ENCODE measurements at places on chromosomes 3 and 15.

DNA sequence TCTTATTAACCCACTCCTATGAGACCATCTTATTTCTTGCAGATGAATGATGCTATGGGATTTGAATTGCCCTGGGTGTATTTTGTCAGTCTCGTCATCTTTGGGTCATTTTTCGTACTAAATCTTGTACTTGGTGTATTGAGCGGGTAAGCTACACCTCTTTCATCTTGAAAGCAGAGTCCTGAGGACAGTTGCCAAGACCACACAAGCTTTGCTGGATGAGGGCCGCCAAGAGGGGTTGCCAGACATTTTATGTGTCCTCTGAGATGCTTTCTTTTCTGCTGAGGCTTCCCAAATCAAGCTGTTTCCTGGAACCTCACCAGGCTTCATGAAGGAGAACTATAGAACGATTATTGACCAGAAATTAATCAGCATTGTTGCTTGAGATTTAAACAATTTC, 173.2 kb downstream of the CHDH start:
- DNase-seq = no peak

DNA sequence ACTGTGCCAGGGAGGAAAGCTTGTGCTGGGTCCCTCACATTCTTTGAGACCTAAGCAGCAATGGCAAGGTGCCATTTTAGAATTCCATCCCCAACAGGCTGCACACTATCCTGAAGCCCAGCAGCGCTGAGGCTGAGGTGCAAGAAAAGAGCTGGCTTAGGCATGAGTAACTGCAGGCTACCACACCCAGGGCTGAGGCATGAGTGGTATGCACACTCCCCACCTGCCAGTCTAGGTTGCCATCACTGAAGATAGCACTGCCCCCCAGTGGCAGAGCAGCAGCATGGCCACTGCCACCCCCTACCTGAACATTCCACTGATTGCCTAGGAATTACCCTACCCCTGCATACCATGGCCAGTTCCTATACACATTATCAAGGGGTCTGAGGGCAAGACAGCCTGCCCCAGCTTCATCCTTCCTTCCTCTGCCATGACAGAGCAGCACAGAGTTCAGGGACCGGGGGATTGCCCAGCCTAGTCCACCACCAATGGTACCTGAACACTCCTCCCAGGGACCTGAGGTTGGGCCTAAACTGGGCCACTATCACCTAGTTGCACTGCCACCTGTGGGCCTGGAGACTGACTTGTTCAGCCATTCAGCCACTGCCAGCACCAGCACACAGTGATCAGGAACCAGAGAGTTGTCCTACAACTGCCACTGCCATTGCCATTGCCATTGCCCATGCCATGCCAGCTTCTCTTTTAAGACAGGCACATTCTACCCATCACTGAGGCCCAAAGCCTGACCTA, 129.8 kb downstream of the SATB1 start:
- DNase-seq = peak; percentile 86

- DNase-seq = no peak
These were observed 2.1 kb upstream of the GABRA5 start for GRCh38 chr15:26864664-26865191.

GRCh38 chr3:130470126-130470525, 46.9 kb upstream of the COL6A6 start:
- no peak for DNase-seq

DNA sequence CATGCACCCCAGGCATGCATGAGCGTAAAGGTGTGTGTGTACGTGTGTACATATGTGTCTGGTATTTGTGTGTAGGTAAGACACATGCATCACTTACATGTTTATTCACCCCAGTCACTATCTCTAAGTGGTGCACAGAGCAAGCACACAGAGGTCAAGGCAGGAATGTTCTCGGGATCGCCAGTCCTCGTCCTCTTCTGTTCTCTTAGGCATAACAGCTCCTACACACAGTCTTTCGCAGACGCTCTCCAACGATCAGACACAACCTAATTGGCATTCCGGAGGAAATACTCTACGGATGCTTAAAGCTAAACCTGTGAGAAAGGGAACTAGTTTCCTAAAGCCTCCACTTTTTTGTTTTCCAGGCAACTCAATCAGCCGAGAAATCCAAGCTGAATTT, 95.9 kb downstream of the ADAMTS17 start:
- DNase-seq = no peak

GRCh38 chr3:171088964-171089754, 62.6 kb upstream of the SLC2A2 start:
- DNase-seq = peak; percentile 77

GRCh38 chr15:85831415-85832113, 36.8 kb upstream of the KLHL25 start:
- DNase-seq = no peak

DNA sequence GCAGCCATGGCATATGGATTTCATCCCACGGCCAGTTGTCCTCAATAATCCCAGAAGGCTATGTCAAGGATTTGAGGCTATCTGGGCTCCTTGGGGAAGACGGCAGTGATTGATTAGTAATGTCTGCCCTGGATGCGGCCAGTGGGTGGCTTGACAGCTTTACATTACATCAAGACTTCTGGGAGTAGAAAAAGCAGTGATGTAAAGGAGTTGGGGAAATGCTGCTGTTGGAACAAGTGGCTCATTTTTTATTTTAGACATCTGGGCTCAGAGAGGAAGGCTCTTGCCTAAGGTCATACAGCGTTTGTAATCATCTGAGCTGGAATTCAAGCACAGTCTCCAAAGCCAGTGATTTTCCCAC, 94.1 kb downstream of the FLNB start:
- no peak for DNase-seq

GRCh38 chr3:134860141-134860540, 65.1 kb downstream of the EPHB1 start:
- no peak for DNase-seq

GRCh38 chr3:123952844-123953520, 8.0 kb downstream of the CCDC14 start:
- DNase-seq = no peak

- no peak for DNase-seq
These were observed 15.9 kb upstream of the TUBGCP5 start for GRCh38 chr15:23055316-23055715.

DNA sequence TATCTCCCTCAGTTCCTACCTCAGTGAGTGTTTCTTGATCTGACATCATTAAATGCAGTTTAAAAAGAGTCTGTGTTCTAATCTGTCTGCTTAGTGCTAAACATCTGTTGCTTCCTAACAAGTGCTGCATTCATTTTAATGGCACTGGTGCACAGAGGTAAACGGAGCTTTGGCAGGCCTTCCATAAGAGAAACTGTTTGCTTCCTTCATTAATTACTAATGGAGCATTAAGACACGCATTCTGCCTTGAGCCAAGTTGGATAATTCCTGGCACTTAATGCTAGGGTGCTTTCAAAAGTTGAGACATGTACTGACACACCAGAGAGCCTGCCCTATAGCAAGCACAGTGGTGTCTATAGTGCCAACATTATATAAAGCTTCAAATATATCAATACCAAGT, 34.7 kb downstream of the SCG5 start:
- no peak for DNase-seq

DNA sequence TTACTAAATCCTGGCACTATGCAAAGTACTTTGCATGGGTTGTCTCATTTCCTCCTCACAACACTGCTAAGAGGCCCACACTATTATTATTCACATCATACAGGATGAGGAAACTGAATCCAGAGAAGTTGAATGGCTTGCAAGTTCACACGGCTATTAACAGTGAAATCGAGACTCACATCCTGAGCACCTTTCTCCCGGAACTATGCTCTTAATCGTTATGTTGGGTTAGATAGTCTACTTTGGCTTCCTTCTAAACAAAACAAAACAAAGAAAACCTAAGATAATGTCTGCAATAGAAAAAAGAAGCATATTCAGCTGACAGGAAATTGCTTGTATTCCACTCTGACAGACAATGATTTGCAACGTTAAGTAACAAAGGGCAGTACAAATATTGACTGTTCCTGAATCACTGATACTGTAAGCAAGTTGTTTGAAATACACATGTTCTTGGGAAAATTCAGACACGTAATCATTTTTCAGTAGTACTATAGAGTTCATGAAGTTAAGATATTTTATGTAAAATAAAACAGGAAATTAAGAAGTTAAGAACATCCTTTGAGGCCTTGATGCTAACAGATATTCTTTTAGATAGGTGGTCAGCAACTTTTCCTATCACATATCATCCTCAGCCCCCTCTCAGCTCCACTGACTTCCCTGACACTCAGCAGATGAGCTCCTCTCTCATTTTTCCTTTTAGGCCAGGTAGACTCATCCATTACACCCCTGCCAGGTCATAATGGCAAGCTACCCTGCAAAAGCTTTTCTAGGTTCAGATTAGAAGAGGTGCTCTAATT, 40.7 kb downstream of the C2CD4B start:
- DNase-seq = no peak

DNA sequence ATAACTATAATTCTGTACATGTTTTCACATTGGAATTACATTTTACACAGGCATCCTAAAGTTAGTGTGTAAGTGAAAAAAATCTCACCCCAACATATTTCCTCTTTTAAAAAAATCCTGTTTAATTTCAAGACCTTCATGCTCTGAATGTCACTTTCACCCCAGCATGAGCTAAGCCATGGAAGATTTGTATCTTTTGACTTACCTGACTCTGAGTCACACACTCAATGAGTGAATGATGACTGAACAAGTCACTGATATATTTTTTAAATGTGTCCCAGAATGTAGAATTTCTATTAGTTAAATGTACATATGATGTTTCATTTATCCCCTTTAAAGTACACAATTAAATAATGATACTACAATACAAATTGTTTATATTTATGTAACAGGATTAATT, 199.9 kb upstream of the RBMS3 start:
- DNase-seq = no peak

DNA sequence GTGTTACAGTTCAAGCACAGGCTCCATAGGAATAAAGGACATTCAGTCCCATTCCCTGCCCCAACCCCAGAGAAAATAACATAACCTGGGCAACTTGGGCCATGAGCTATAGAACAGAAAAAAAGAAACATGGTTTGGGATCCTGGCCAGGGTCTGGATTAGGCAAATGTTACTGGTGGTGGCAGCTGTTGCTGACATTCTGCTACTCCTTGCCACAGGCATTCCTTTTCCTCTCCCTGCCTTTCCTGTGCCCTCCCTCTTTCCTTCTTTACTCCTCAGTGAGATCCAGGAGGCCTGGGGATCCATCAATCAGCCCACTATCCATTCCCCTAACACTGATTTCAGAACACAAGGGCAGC, 129.1 kb downstream of the NTRK3 start:
- no peak for DNase-seq

- DNase-seq = no peak
These were observed 75.5 kb downstream of the SPATA16 start for GRCh38 chr3:173065543-173065981.

- no peak for DNase-seq
These were observed 14.1 kb downstream of the CCDC33 start for GRCh38 chr15:74250266-74250665.

DNA sequence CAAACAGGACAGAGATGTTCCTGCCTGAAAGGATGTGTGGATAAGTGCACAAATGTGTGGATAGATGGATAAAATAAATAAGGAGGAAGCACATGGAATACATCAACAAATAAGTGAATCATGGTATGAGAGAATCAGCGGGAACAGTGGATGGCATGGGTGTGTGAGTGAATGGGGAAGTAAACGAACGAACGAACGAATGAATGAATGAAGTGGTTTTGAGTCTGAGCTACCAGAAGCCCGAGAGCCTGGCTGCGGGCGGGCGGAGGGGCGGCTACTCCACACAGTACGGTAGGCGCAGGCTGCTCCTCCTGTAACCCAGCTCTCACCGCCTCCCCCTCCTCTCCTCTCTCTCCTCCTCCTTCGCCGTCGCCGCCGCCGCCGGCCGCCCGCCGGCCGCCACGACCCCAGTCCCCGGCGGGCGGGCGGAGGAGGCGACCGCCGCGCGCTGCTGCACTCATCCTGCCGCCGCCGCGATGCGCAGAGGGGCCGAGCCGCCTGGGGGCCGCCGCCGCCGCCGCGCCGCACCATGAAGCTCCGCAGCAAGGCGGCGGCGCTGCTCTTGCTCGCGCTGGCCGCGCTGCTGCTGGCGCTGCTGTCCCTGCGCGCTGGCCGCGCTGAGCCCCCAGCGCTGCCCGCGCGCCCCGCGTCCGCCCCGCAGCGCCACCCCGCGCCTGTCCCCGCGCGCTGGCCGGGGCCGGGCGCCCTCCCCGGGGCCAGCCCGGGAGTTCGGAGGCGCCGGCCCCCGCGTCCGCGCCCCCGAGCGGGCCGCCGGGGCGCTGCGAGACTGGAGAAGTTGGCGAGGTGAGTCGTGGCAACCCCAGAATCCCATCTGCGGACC, at the start of gene GXYLT2:
Gene GXYLT2 (plus strand): TSS at position 342 of the 841 bp plus-strand sequence. CDS start 188 bp downstream, at position 530.
- no peak for DNase-seq

DNA sequence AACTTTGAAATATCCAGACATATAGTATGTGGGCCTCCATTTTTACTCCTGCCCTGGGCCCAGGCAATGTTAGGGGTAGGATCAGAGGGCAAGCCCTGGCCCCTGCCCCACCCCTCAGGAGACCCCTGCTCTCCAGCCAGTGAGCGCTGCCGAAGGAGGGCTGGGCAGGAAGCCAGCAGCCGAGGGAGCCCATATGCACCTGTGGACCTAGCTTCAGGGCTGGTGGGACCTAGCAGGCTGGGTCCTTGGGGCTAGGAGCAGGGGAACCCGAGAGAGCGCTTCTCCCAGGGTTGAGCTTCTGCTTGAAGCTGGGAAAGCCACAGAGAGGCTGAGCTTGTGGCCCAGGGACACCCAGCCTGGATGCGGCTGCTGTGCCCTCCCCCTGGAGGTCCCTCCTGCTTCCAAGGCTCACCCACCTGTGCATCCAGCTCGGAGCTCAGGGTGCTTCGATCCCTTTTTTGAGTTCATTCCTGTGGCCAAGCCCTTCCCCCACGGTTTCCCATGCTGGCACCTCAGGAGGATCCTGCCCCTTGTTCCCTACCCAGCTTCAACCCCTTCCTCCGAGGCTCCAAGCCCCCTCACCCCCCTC, 21.0 kb upstream of the CYP11A1 start:
- no peak for DNase-seq

GRCh38 chr15:72205273-72205672, 7.7 kb upstream of the GRAMD2A start:
- no peak for DNase-seq

GRCh38 chr3:140430494-140430893, 247.4 kb upstream of the TRIM42 start:
- DNase-seq = no peak

DNA sequence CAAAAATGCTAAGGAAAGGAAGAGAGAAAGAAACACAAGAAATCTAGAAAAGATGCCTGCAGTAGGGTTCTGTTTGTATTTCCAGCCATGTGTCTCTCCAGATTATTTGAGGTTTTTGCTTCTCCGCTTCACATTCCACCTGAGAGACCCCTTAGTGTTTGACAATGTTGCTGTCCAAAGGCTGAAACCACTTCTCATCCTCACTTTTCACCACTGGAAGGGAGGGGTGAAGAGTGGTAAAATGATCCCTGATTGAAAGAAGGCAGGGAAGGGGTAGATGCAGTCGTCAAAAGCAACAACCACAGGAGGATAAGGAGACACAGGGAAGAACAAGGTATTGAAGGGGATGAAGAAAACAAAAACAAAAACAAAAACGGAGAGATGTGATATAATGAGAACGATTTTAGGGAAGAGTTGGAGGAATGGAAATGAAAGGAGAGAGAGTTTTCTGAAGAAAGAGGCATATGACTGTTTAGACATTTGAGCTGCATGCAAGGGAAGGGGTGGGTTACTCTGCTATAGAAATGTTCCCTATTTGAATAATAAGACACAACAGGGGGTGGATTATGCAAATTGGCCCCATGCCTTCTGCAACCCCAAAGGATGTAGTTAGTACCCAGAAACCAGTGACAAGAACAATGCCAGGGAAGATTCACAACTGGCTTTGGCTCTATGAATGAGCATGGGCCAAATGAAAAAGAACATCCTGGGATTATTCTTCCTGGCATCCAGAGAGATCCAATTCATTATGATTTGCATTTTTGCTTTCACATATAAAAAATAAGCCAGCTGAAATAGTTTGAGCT, 235.9 kb downstream of the GAP43 start:
- DNase-seq = no peak
